ENCODE measurements at places on chromosomes 6 and 20. TPM values are rescaled to one million over a fixed set of nuclear protein-coding genes. Genes with fewer than 3 reads are reported as not detected.

- DNase-seq, result no peak
Measured at GRCh38 chr6:157996201-157996712, 14.6 kb downstream of the SYNJ2 start.

- DNase-seq, result no peak
Measured at GRCh38 chr6:143221698-143222097, 161.0 kb downstream of the AIG1 start.

DNA sequence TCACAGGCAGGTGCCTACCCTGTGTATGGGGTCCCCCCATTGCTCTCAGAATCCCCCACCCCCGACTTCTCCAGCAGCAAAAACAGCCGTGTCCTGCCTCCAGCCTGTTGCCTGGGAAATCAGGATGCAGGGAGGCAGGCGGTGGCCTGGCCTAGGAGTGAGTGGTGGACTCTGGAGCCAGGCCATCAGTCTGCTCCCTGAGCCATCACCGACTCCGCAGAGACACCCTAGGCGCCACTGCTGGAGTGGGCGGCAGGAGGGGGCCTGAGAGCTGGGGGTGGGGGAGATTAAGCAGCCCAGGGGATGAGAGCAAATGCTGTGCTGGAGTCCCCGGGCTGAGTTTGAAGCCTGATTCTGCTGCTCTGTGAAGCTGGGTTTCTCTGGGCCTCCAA lies 93.2 kb downstream of the CD40 start:
- DNase-seq, result no peak

DNA sequence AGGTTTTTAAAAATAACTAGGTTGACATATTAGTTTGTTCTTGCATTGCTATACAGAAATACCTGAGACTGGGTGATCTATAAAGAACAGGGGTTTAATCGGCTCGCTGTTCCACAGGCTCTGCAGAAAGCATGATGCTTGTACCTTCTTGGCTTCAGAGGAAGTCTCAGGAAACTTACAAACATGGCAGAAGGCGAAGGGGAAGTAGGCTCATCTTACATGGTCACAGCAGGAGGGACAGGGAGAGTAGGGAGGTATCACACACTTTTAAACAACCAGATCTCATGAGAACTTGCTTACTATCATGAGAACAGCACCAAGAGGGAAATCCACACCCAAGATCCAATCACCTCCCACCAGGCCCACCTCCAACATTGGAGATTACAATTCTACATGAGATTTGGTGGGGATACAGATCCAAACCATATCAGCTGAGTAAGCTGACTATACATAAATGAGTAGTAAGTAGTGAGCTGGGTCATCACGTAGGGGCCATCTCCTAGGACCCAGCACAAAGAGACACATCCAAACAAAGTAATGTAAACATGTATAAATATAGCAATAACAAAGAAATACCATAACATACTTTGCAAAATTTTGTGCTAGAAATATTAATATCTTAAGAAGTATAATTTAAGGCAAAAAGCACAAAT lies 31.4 kb upstream of the SIRPG start:
- DNase-seq, result no peak

Gene CST11
- total RNA-seq, result not detected

Measured in activated T-cell treated with anti-CD3 and anti-CD28 coated beads, Interleukin-2, amount 50 U/mL, for 4 hours (primary cell).